ENCODE measurements at places on chromosomes 4 and X. TPM values are rescaled to one million over a fixed set of nuclear protein-coding genes. Genes with fewer than 3 reads are reported as not detected.

GRCh38 chr4:184544788-184545409, 70.5 kb upstream of the IRF2 start:
- DNase-seq = no peak

GRCh38 chr4:175090116-175090515, 172.0 kb downstream of the ADAM29 start:
- no peak for DNase-seq

Gene FMR1NB
- total RNA-seq = not detected

Gene ZAR1
- 0.87 TPM for total RNA-seq

Gene TBC1D1
- total RNA-seq = 142 TPM

DNA sequence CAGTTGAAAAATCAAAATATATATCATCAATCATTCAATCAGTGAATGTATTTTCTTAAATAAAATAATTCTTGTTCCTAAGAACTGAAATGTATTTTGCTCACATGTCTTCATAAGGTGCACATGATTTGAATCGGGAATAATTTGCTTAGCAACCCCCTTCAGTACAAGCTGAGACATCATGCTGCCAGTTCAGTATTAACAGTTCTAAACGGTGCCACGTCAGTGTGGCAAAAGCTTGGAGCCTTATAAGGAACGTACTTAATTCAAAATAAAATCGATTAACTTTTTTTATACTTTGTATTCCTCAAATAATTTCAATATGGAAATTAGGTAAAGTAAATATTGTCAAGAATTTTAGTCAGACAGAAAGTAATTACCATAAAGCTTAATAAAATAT, 287.9 kb downstream of the CCSER1 start:
- DNase-seq = no peak

Gene BEX1
- total RNA-seq = 46.8 TPM

DNA sequence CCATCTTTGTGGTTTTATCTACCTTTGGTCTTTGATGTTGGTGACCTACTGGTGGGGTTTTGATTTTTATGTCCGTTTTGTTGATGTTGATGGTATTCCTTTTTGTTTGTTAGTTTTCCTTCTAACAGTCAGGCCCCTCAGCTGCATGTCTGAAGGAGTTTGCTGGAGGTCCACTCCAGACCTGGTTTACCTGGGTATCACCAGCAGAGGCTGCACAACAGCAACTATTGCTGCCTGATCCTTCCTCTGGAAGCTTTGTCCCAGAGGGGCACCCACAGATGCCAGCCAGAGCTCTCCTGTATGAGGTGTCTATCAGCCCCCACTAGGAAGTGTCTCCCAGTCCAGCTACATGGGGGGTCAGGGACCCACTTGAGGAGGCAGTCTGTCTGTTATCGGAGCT, 199.3 kb upstream of the WDFY3 start:
- DNase-seq = no peak

GRCh38 chr4:23685471-23685870, 204.4 kb downstream of the PPARGC1A start:
- no peak for DNase-seq

GRCh38 chrX:40012868-40013265, 84.9 kb downstream of the BCOR start:
- DNase-seq = no peak

- no peak for DNase-seq
These were observed 1.6 kb upstream of the ASB5 start for GRCh38 chr4:176270669-176271068.

Gene SLC10A3
- total RNA-seq = 8.7 TPM

DNA sequence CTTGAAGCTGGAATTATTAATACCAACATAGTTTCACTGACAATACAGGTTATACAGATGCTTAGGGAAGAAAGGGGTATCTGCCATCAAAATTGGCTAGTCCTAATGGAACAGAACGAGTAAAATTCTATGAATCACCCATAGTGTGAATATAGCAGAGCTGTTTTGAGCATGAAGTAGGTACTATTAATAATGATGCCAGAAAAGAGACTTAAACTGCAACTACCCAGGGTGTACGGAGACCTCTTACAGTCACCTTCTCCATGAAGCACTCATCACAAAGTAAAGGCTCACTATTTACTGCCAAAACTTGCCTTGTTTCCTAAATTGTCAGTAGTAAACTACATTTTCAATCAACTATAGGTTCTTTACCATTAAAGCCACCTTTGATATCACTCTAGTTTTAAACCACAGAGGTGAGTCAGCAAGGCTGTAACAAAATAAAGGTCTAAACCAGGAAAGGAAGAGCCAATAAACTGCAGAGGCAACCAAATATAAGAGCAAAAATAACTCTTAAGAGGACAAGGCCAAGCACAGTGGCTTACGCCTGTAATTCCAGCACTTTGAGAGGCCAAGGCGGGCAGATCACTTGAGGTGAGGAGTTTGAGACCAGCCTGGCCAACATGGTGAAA, 114.4 kb downstream of the FRYL start:
- DNase-seq = no peak

DNA sequence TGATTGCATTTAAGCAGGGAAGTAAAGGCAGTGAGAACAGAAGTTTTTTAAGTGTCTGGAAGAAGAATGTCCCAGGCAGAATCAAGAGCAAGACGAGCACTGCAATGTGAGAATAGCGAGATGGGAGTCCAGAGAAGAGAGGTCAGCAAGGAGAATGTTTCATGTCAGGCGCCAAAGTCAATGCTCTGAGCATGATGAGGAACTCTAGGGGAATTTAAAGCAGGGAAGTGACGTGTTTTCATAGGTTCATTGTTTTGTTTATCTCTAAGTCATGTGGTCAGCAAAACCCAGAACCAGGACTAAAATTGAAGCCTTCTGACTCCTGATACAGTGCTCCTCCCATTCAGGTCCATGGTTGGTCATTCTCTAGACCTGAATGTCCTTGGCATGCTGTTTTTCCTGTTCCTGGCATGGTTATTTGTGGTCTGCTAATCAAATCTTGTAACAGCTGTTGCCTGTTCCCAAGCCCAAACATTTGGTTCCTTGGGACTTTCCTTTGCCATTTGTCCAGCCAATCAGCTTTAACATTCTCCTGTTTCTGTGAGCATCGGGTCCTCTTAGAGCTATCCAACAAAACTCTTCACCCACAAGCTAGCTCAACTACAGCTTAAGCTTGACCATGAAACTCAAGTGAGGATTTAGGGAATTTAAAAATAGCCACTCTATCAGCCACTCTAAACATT, 37.7 kb downstream of the PTCHD1 start:
- no peak for DNase-seq

DNA sequence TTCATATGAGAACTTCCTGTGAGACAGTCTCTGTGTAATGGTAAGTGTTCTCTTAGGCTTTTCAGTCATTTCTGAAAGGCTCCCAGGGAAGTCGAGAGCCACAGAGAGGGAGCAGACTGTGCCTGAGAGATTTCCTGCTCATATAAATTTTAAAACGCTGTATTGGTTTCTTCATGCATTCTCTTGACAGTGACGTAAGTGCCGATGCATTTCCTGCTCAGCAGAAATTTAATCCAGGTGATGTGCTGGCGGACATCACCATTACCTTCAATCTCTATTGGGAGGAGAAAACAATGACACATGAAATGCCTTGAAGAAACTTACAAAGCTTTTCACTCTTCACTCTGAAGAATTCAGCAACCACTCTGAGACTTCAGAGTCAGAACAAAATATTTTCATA, 383.6 kb downstream of the BMPR1B start:
- no peak for DNase-seq

Gene FHDC1
- total RNA-seq = 17.1 TPM

GRCh38 chrX:112867570-112867969, 26.9 kb upstream of the AMOT start:
- no peak for DNase-seq

DNA sequence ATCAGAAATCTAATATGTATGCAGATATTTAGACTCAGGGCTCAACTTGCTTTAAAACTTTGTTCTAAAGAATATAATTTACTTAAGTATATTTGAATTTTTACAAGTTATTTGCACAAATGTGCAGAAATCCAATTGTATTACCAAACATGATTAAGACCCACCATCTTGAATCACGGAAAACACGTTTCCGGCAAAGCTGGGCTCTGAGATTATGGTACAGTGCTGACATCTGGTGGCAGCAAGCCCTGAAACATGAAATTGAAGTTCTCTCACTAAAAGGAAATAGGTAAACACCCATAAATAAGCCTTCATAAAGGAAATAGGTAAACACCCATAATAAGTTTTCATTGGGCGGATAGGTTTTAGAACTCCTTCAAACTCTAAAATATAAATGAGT, 98.3 kb upstream of the MAOA start:
- peak; percentile 21 for DNase-seq

Gene NFKB1
- 5.9 TPM for total RNA-seq

DNA sequence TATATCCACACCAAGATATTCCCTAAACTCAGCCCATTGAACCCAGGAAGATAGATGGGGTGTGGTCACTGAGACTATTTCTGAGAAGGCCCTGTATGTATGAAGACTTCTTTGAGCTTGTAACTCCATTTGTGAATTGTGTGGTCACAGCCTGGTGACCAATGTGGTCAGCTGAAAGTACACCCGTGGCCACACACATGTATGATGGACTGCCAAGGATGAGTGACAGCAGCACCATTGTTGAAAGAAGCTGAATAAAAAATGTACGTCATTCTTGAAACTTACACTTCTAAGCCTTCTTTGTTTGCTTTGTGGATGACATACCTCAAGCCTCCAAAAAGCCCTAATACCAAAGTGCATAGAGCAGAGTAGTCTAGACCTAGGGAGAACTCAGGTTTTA, 581.4 kb downstream of the RAB28 start:
- DNase-seq = no peak

- no peak for DNase-seq
These were observed 204.5 kb downstream of the SLC7A11 start for GRCh38 chr4:138037696-138038095.

Gene CT45A2
- total RNA-seq = not detected

Gene DOK7
- 0.22 TPM for total RNA-seq

DNA sequence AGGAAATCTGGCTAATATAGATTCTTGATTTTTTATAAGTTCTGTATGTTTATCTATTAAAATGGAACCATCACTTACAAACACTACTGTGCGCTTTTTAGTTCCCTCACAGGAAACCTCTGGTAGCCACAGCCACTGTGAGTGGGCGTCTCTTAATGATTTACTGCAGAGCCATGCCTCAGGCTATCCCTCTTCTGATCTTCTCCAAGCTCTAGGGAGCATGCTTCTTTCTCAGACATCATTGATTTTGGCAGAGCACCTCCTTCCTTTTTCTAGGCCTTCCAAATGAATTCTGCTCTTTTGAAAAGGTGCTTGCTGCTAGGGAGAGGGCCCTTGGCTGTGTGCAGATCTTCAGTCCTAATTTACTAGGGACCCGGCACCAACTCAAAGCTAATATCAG, 61.1 kb upstream of the STS start:
- DNase-seq = no peak

Gene CNKSR2
- 7.7 TPM for total RNA-seq

- no peak for DNase-seq
These were observed 10.4 kb upstream of the PRSS12 start for GRCh38 chr4:118363166-118363565.

- DNase-seq = no peak
These were observed 247.7 kb upstream of the FTHL17 start for GRCh38 chrX:31319586-31319985.

GRCh38 chr4:37815591-37815990, 10.9 kb upstream of the PGM2 start:
- DNase-seq = no peak

- DNase-seq = peak; percentile 24
These were observed 1290.1 kb downstream of the PCDH7 start for GRCh38 chr4:32010221-32010620.

Gene BRS3
- not detected for total RNA-seq

DNA sequence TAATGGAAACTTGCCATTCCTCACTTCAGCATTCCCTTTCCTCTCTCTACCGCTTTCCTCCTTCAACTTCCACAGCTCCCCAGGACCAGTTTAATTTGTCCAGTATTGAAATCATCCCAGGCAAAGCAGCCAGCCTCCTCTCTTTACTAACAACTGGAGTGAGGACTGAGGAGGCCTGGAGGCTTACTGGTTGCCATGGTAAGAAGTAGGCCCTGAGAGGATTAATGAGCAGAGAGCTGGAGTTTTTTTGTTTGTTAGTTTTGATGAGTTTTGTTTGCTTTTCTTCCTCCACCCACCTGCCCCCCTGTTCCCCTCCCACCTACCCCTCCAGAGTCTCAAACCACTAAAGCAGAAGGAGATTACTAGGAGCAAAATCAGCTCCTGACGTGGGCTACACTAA, 29.5 kb upstream of the PLP1 start:
- DNase-seq = no peak

DNA sequence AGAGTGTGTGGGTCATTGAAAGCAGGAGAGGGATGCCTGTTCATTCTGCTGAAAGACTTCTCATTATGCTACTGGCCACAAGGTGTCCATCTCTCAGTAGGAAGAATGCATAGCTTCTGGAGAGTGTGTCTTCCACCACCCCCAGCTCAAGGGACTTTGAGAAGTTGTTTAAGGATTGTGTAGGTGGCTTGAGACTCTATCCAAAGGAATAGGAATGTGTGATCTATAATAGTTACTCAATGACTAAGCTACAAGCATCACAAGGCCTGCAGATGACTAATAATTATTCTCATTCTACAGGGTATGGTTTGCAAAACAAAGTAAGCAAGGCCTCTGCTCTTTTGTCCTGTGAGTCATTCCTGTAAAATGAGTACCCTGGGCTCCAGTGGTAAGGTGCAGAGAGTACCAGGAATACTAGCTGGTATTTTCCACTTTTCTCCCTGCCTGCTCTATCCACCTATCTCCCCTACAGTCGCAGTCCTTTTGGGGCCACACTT, 279.8 kb upstream of the BOD1L1 start:
- no peak for DNase-seq

DNA sequence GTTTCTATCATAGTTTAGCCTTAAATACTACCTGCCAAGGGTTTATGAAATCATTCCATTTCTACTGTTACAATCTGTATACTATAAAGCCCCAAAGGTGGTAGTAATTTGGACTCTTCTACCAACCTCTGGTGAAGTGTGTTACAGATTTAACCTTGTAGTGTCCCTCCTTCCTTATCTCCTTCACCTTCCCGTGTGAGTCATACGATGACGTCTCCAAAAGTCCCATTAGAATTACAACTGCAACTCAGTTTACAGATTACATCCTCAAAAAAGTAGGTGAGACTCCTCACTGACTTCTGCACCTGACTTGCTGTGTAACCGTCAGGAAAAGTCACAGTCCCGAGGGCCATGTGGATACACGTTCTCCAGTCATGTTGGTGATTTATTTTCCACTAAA, 219.0 kb downstream of the DCTD start:
- DNase-seq = no peak

DNA sequence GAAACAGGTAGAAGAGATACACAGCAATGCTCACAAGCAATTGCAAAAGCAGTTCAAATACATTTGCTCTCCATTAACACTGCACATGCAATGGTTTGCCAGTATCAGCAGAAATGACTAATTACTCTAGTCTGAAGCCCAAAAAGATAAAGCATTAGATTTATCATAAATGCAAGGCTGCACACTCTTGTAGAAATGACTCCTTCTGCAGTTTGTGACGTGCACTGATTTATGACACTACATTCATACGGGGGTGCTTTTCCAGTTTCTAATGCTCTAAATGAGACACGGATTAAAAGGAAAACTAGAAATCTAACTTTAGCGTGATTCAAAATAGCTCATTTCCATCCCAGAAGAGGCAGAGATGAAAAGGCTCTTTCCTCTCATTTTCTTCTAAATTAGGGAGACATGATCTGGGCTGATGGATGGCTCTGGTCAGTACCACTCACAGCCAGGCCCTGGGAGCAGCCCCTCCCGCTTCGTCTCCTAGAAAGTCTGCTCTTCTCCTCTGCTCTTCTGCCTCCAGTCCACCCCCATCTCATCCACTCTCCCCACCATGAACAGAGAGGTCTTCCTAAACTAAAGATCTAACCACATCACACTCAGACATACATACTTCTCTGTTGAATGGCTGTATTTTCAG, 33.2 kb downstream of the PPP2R2C start:
- DNase-seq = no peak
